ENCODE measurements at places on chromosomes 1 and 21. TPM values are rescaled to one million over a fixed set of nuclear protein-coding genes. Genes with fewer than 3 reads are reported as not detected.

Gene GJA9
- not detected for total RNA-seq

Gene PRAMEF15
- total RNA-seq: not detected

Gene PAPPA2
- 2.0 TPM for total RNA-seq

Gene DDX59
- 27.1 TPM for total RNA-seq

Gene POU3F1
- not detected for total RNA-seq

Gene CD247
- total RNA-seq: 8.5 TPM

DNA sequence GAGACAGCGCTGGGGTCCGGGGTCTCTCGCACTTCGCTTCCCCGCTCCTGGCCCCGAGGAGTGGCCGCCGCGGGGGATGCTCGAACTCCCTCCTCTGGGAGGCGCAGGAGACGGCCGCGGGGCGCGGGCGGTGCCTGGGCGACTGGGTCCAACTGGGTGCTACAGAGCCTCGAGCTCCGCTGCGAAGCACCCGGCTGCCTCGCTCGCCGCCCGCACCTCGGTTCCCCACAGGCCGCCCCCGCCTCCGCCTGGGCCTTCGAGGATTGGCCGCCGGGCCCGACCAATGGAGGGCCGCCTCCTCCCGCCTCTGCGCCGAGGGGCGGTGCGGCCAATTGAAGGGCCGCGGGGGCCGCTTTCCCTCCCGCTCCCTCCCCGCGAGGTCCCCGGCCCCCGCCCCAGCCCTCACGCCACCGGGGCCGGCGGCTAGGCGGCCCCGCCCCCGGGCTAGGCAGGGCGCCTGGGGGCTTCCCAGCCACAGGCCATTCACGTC is at the start of gene CNN3:
Gene CNN3, minus strand, starts transcription at position 196 of the 490 bp plus-strand sequence. CDS start 216 bp downstream, outside the sequence.
- peak; percentile 68 for DNase-seq

DNA sequence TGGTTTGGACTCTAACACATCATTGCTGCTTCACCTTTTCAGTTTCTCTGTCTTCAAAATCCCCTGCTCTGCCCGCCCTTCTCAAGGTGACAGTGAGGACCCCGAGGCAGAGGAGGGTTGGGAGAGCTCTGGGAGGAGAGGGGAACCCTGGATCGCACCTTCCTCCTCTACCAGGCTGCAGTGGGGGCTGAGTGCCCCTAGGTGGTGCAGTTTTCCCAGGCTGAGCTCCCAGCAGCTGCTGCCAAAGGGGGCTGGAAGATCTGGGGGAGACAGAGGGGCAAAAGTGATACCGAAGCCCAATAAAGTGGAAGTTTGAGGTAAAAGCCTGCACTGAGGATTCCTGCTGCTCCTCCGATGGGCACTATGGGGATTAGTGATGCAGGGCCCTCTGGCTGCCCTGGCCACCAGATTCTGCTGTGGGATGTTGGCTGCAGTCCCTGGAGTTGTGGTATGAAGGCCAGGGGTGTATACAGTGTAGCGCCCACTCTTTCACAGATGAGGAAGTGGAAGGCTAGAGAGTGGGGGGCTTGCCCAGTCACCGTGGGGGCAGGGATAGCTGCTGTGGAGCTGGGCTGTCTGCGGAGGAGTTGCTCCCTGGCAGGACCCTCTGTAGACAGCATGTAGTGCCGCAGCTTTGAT is 40.7 kb upstream of the SCMH1 start:
- DNase-seq: no peak

DNA sequence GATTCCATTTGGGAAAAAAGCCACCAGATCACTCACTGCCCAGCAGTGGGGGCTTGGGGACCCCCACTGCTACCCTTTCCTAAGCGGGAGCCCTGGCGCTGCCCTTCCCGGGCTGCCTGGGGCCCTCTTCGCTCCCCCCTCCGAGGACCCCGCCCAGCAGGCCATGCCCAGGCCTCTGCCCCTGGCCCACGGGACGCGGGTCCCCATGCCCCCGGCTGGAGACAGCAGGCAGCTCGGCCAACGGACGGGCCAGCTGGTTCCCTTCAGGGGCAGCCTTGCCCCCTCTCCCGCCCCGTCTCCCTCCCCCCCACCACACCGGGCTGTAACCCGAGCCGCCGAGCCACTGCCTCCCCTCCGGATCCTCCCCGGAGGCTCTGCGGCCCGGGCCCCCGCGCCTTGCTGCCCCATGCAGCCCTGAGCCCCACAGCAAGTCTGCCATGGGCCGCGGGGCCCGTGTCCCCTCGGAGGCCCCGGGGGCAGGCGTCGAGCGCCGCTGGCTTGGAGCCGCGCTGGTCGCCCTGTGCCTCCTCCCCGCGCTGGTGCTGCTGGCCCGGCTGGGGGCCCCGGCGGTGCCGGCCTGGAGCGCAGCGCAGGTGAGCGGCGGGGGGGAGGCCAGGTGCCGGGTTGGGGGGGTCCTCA is at the start of gene MMP23B:
Gene MMP23B, plus strand, starts transcription at position 392 of the 639 bp plus-strand sequence. Its CDS starts 46 bp downstream, at position 438.
- DNase-seq: no peak

- DNase-seq: no peak
These were observed 40.9 kb upstream of the SLC6A9 start for GRCh38 chr1:44072204-44072603.

DNA sequence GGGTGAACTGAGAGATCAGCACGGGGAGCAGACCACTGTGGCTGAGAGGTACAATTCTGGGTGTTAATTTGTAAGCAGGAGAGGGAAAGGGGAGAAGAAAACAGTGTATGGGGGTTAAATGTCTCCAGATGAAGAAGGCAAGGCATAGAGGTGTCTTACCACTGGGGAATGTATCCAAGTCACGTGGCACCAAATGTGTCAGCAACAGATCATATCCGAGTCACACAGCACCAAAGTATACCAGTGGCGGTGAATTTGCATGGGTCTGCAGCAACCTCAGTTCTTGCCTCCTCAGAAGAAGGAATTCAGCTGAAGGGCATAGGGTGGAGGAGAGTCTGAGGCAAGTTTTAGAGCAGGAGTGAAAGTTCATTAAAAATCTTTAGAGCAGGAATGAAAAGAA is 21.2 kb upstream of the SYCP1 start:
- no peak for DNase-seq

DNA sequence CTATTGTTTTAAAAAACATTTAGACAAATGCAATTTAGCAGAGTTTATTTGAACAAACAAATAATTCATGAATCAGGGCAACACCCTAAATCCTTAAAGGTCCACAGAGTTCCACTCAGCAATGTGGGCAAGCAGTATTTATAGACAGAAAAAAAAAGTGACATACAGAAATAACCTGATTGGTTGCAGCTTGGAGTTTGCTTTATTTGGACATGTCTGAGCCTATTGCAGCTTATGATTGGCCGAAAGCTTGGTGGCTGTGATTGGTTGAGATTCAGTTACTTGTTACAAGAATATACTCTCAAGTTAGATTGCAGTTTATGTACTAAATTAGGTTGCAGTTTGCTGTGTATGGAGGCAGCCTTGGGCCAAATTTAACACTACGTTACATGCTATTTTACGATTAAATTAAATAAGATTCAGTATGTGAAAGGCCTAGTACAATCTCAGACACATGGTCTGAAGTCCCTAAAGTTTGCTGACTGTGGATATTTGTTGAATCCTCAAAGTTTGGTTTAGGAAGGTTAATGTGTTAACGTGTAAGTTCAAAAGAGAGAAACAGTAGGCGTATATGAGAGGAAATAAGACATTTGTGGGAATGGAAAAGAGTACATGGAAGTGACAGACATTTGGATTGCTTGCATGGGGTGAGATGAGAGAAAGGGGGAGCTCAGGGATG is 6.9 kb upstream of the CAMSAP2 start:
- DNase-seq: no peak

DNA sequence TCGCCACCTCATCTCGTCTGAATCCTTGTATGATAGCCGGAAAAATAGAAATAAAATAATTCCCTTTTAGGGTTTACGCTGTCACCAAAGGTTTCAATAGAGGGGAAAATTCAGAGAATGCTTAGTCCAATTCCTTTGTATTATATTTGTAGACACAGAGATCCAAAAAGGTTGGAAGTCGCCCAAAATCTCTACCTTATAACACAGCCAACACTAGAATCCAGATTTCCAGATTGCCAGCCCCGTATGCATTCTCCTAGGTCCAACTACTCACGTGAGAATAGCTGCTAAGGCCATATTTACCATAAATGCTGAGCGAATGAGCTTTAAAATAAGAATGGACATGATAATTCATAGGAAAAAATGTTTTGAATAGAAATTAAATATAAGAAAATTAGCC is 124.5 kb downstream of the KCNK1 start:
- no peak for DNase-seq

GRCh38 chr1:56225964-56226815 is 353.2 kb downstream of the PLPP3 start:
- DNase-seq: no peak

DNA sequence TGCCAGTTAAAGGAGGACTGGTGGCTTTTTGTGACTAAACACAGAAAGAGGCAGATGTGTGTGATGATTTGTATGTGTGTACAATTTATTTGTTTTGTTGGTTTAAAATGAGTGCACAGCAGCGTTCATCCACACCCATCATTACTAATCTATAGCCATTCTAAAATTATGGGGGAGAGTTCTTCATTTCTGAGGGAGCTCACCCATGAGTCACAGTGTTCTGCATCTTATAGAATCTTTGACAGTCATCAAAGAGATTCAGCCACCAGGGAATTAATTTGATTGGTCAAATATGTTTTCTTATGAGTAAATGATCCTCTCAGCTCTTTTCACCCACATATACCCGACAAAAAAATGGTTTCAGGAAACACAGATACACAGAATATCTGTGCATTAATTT is 147.9 kb downstream of the GREM2 start:
- no peak for DNase-seq

GRCh38 chr1:154256686-154257085 is 15.7 kb upstream of the HAX1 start:
- DNase-seq: no peak

DNA sequence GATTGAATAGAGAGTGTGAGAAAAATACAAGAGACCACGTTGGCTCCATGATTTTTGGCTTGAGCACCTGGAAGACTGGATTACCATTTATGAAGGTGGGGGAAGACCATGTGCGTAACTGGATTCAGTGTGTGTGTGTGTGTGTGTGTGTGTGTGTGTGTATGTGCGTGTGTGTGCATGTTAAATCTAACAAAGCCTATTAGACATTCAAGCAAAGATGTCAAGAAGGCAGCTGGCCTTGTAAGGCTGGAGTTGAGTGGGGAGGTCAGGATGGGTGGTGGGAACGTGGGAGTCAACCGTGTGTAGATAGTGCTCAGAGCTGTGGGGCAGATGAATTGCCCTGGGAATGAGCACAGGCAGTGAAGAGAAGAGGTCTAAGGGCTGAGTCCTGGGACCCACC is 293.8 kb upstream of the POU3F1 start:
- DNase-seq: no peak

GRCh38 chr1:29800522-29800956 is 564.2 kb downstream of the PTPRU start:
- DNase-seq: no peak

DNA sequence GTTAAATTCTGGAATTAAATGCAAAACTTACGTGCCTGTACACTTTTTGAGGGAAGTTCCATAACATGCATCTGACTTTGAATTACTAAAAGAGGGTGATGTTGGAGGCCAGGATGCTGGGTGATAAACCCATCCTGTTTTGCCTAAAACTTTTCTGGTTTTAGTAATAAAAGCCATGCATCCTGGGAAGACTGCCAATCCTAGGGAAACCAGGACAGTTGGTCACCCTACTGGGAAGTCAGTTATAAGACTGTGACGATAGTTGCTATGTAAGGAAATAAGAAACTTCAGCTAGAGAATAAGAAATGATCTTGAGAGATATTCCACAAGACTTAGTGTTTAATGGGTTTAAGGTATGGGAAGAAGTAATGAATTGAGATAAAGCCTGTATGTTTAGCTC is 336.6 kb upstream of the LYPLAL1 start:
- no peak for DNase-seq

DNA sequence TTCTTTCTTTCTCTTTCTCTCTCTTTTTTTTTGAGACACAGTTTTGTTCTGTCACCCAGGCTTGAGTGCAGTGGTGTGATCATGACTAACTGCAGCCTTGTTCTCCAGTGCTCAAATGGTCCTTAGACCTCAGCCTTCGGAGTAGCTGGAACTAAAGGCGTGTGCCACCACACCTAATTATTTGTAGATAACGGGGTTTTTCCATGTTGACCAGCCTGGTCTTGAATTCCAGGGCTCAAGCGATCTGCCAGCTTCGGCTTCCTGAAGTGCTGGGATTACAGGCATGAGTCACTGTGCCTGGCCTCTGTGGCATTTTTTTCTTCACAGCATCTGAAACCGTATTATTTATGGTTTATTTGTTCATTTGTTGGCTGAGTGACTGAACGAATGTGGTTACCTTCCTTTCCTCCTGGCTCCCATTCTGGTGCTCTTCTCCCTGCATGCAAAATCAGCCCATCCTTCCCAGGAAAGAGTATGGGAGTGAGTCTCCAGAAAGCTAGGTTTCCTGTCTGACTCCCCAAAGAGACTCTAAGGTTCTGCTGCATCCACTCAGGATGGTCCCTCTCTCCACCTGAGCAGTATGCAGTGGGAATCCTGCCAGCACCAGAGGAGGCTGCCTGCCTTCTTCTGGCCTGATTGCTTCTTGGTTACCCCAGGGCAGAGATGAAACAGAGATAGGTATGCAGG is 155.0 kb upstream of the BEND5 start:
- no peak for DNase-seq

DNA sequence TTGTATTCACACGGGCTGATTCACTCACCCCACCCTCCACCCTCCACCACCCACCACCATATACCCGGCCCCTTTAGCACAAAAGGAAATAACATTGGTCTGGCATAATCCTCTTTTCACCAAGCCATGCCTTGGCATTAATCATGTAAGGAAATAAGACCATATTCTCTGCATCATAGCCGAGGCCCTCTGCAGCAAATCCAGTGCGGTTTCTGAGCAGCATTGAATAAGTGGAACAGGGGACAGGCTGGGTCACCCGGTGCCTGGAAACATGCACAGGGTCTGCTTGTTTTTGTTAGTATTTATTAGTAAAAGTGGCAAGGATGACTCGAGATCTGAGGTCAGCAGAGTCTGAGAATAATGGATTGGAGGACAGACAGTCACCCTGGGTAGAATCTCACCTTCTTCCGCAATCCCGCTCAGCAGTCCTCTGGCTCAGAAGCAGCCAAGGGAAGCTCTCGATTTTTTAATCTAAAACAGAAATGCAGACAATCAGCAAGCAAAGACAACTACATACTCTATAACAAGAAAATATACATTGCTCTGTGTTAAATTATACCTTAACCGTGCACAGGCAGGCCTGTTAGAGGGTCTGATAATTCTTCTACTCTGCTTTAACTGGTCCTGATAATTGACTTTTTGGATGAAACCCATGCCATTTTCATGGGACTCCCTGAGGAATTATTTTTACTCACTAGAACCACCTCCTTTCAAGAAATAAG is 52.4 kb upstream of the CDC42BPA start:
- no peak for DNase-seq

DNA sequence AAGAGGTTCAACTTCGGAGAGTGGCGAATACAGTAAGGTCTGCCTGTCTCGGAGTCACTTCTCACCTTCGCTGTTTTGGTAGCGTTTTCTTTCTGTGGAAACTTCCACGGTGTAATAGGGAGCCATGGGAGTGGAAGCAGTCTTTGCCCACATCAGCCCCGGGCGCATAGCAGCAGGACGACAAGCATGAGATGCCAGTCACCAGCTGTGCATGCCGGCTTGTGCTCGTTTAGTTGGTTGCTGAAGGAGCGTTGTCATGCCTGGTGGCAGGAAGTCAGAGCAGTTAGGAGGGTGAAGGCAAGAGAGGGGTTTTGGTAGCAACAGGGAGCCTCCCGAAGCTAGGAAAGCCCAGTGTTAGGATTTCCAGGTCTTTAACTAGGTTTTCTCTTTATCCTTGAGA is 58.8 kb downstream of the MRPS6 start:
- no peak for DNase-seq

All from thoracic aorta (tissue), 2 donors.